Endothelial cell of umbilical vein (primary cell): ENCODE measurements at places on chromosomes 7 and 10. TPM values are rescaled to one million over a fixed set of nuclear protein-coding genes. Genes with fewer than 3 reads are reported as not detected.

Gene ODAD2
- 4.4 and 7.8 TPM in 2 replicates for total RNA-seq

Gene PITX3
- total RNA-seq: not detected in 2 replicates

Gene CNTNAP2
- not detected in 2 replicates for total RNA-seq

Gene GIGYF1
- 37.3 and 46.3 TPM in 2 replicates for total RNA-seq

Gene ITPRID1
- total RNA-seq: not detected in 2 replicates

Gene VGF
- not detected in 2 replicates for total RNA-seq

Gene GOLGA7B
- not detected in 2 replicates for total RNA-seq

Gene NUTM2E
- 0.30 TPM in 1 of 2 replicates, not detected in the other for total RNA-seq

Gene SPDYE18
- 0.35 and 0.66 TPM in 2 replicates for total RNA-seq

Gene WDFY4
- 10.2 and 10.5 TPM in 2 replicates for total RNA-seq

Gene BRI3
- 284 and 317 TPM in 2 replicates for total RNA-seq

Gene TMEM196
- not detected in 2 replicates for total RNA-seq

Gene GFRA1
- 0.88 and 0.95 TPM in 2 replicates for total RNA-seq

Gene TMEM236
- 0.24 TPM in 1 of 2 replicates, not detected in the other for total RNA-seq

Gene MIOS
- total RNA-seq: 16.0 and 16.8 TPM in 2 replicates

Gene TMEM248
- 97.6 and 107 TPM in 2 replicates for total RNA-seq

Gene INSYN2A
- total RNA-seq: 0.07 TPM in 1 of 2 replicates, not detected in the other

Gene CRYGN
- not detected in 2 replicates for total RNA-seq

Gene C10orf62
- total RNA-seq: not detected in 2 replicates

Gene CREB3L2
- 89.5 and 93.4 TPM in 2 replicates for total RNA-seq

Gene NDUFB8
- total RNA-seq: 193 and 202 TPM in 2 replicates

Gene ASZ1
- total RNA-seq: not detected in 2 replicates

Gene SPDYE16
- 0.22 TPM in 1 of 2 replicates, not detected in the other for total RNA-seq

Gene SORBS1
- 3.2 and 7.9 TPM in 2 replicates for total RNA-seq

Gene SPDYE2
- total RNA-seq: not detected in 2 replicates

Gene TACC2
- total RNA-seq: 39.9 and 46.2 TPM in 2 replicates

Gene LRRC17
- 22.7 and 31.9 TPM in 2 replicates for total RNA-seq

Gene LIPK
- not detected in 2 replicates for total RNA-seq

Gene IFIT1B
- total RNA-seq: not detected in 2 replicates

Gene R3HCC1L
- total RNA-seq: 11.1 and 12.4 TPM in 2 replicates

Gene FKBP6
- total RNA-seq: not detected in 2 replicates

Gene SLC26A5
- total RNA-seq: not detected in 2 replicates

Gene CCDC71L
- 62.5 and 65.2 TPM in 2 replicates for total RNA-seq

Gene PIP
- total RNA-seq: not detected in 2 replicates
